ENCODE measurements at places on chromosomes 7 and 10.

DNA sequence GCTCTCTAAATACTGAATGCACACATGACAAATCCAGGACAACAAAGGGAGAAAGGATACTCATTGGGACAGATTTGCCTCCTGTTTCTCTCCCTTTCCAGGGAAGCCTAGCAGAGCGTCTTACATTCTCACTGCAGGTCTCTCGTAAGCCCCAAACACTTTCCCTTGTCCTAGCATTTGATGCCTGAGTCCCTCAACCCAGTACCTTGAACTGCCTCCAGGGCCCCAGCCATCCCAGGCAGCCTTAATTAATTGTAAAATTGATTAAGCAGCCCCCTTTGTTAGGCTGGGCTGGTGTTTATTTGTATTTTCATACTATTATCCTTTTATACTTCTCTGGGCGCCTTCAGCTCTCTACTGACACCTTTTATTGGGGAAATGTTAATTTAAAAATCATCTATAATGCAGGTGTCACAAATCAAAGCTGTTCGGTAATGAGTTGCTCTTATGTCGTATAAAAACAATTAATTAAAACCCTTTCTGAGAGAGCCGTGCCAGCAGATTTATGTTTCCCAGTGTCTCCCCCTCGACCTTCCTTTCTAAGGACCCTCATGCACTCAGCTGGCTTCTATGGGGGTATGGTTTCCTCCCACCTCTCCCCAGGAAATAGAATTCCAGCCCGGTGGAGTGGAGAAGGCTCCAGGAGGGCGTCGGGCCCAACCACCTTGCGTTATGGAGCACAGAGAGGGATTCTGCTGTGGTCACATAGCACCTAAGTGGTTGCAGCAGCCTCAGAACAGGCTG lies 243.8 kb downstream of the RPS24 start:
- DNase-seq, result no peak

DNA sequence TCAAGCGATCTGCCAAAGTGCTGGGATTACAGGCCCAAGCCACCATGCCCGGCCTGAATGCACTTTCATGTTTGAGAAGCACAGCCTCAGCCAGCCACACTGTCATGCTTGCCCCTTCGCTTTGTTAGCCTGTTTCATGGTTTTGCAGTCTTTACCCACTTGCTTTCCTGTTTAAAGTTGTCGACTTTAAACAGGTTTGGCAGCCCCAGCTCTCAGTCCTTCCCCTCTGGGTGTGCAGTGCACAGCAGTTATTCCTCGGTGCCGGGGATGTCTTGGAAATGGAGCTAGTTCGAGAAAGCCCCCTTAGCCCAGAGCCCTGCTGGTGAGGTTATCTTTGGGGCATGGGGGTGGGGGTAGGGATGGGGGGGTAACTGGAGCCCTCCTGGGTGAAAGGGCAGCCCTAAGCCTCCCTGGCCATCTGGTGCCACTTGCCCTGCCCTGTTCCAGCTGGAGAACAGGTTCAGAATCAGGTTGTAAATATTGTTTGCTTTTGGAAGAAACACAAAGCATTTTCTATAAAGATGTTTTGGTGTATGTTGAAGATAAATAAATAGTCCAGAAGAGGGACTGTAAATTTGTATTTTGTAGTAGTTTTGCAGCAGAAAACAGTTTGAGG lies 14.8 kb downstream of the TSPAN14 start:
- no peak for DNase-seq

DNA sequence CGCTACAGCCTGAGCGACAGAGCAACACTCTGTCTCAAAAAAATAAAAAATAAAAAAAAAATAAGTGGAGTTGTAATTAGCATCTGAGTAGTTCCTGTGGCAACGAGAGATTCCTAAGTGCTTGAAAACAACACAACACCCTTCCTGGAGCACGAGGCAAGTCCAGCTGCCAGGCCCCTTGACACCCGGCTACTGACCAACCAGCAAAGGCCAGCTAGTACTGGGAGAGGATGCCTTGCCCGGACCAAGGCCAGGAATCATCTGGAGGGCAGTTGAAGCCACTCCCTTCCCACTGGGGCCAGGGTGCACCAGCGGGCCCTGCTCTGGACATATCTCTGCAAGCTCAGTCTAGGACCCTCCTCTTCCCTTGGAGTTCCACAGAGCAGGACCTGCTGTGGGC lies 536 bp downstream of the C10orf105 start:
- DNase-seq, result no peak

- peak; percentile 54 for DNase-seq
Measured at GRCh38 chr7:74412056-74412455, 41.6 kb upstream of the GTF2IRD1 start.

- no peak for DNase-seq
Measured at GRCh38 chr10:61319386-61320256, 133.6 kb downstream of the TMEM26 start.

DNA sequence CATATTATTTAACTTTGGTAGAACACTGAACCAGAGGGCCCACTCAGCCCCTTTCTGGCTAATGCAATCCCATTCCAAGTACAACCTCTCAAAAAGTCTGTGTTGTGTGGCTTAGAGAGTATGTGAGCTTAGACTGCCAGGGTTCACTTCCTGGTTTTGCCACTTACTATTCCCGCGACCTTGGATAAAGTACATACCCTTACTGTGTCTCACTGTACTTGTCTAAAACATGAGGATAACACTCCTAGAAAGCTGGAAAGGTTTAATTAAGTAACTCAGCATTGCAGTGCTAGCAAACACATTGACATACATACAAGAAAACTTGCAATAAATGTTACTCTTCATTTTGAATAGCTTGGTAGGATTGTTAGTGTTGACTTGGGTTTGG lies 215.8 kb downstream of the CHCHD3 start:
- DNase-seq, result peak; percentile 14

GRCh38 chr7:82362129-82362706 lies 81.4 kb downstream of the CACNA2D1 start:
- DNase-seq, result no peak

- no peak for DNase-seq
Measured at GRCh38 chr7:55275291-55276200, 89.6 kb upstream of the LANCL2 start.

DNA sequence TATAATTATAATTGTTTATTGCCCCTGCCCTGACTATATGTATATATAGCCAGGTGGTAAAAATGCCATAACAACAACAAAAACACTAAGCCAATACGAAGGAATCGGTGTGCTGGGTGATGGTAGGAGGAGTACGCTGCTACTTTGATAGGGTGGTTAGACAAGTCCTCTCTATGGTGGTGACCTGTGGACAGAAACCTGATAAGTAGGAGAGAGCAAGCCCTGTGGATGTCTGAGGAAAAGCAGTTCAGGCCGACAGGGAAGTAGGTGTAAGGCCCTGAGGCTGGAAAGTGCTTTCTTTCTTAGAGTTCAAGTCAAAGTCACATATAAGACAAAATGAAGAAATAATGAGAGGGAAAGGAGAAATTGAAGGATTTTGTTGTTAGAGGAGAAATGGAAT lies 823.8 kb upstream of the CELF2 start:
- no peak for DNase-seq

DNA sequence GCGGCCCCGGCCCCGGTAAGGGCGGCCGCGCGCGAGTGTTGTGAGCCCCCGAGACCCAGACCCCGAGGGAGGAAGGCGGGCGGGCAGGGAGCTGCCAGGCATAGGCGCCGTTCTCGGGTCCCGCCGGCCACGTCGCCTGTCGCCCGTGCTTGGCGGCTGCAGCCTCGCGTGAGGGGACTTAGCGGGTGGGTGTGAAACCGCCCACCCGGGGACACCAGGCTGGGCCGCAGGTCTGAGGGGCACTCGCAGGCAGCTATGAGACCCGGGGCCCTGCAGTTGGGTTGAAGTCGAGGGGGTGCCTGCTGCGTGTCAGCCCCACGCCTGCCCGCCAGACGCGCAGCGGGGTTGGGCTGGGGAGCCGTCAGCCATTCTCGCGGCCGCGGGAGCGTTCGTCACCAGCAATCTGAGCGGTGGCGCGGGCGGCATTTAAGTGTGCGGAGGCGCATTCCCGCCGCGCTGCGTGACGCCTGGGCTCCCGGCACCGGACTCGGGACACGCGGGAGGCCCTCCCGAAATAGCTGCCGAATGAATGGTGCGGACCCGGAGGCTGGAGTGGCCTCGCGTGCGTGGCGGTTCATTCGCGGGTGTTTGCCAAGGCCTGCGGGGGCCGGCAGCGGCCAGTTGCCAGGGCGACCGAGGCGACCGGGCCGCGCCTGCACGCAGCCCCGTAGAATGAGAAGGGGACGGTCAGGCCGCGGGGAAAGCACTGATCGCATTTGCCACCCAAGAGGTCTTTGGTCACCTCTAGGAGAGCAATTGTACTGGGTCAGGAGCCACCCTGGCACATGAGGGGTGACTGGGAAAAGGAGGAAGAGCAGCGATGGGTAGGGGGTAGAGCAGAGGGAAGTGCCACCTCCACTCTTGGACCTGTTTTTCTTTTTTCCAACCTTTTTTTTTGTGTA lies 750 bp downstream of the ZNF398 start:
- peak; percentile 60 for DNase-seq

DNA sequence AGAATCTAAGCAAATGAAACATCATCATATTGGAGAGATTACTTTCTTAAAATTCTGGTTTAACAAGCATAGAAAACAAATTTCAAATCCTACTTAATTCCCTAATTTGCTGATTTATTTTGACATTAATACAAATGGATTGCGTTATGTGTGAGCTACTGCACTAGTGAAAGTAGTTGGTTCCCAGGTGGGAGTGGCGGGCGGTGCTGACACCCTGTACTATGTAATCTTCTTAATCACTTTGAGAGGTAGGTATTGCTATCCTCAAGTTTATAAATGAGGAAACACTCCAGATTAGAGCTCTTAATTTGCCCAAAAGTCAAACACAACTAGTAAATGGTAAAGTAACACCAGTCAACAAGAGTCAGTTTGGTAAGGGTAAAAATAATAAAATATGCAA lies 131.1 kb downstream of the ELAPOR2 start:
- DNase-seq, result no peak

DNA sequence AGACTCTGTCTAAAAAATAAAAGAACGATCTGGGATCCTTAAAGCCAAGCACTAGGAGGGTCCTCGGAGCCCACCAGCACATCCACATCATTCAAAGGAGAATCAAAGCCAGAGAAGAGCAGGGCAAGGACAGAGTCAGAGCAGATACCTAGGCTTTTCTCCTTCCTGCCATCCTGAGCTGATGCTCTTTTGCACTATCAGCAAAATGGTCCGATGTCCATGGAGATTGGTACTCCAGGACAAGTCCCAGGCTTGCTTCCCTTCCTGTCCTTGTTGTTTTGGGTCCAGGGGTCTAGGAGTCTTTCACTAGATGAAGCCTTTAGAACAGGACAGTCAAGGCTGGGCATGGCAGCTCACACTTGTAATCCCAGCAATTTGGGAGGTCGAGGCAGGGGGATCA lies 58.0 kb upstream of the ELN start:
- no peak for DNase-seq

- DNase-seq, result no peak
Measured at GRCh38 chr7:22849662-22850061, 27.0 kb upstream of the TOMM7 start.

- no peak for DNase-seq
Measured at GRCh38 chr10:19245889-19246752, 197.5 kb downstream of the MALRD1 start.

DNA sequence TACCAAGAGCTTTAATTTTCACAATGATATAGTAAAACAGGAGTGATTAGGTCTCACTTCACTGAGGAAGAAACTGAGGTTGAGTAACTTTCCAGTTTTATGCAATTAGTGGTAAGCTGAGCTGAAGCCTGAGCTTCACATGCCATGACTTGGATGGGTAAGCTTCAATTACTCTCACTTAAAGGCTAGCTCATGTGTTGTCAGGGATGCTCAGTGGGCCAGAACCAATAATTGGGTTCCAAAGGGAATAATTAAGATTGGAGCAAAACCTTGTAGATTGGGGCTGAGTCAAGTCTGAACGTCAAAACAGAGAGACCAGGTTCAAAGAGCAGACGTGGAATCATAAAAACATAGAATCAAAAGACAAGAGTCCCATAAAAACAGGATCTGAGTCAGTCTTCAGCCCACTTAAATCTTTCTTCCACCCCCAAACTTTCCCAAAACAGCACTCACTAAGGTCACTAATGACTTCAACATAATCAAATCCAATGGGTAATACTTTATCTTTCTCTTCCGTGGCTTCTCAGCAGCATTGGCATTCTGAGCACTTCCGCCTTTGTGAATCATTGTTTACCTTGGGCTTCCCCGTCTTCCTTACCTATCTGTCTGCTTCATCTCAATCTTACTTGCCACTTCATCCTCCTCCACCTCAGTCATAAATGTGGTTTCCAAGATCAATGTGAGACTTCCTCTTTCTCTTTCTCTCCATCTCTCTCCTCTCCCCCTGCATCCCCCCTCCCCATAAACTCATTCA lies 23.0 kb upstream of the EGFR start:
- peak; percentile 42 for DNase-seq

DNA sequence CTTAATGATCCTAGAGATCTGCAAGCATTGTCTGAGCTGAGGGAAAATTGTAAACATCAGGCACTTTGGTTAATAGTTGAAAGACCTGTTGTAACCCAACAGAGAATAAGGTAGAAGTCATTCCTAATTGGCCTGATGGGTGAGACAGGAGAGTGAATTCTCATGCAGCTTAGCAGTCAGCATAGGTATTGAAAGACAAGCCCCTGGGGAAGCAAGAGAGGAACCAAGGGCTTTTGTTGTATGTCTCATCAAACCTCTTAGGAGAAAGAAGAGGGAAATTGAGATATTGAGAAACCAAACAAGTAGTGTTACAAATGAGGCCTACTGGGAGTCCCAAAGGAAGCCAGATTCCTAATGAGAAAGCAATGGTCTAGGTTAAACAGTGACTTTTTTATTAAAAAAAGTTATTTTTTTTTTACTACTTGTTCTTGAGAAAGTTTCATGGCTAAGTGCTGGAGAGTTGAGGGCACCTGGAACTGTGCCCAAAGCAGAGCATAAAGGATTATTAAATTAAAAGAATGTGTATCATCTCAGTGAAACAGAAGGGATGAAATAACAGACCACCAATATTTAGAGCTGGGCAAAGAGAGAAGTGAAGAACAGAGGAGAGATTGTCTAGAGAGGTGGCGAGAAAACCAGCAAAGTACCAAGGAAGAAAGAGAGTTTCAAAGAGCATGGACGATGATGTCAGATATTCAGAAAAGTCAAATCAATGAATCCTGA lies 168.9 kb downstream of the CDK14 start:
- DNase-seq, result no peak

DNA sequence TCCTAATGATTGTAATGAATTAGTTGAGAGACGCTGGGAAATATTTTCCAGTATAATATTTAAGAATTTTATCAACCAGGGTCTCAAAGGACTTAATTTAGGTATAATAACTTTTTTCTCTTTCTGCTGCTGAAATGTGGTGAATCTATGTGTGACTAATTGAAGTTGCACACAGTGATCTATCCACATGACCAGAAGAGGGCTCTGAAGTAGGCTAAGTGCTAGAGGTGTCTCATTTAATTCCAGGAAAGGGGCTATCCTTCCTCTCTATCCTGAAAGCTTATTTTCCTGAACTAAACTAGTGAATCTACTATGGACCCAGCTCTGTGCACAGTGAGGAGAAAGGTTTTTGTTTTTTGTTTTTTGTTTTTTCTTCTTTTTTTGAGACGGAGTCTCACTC lies 294.4 kb upstream of the MYO3A start:
- DNase-seq, result no peak

GRCh38 chr7:150357270-150357669 lies 11.4 kb upstream of the REPIN1 start:
- DNase-seq, result peak; percentile 90

- no peak for DNase-seq
Measured at GRCh38 chr10:48645600-48645999, 39.1 kb upstream of the WDFY4 start.

All from KBM-7 (cell line).